ENCODE measurements at places on chromosomes 11 and 22.

GRCh38 chr11:64150051-64150450, 15.9 kb downstream of the MACROD1 start:
- DNase-seq = no peak

DNA sequence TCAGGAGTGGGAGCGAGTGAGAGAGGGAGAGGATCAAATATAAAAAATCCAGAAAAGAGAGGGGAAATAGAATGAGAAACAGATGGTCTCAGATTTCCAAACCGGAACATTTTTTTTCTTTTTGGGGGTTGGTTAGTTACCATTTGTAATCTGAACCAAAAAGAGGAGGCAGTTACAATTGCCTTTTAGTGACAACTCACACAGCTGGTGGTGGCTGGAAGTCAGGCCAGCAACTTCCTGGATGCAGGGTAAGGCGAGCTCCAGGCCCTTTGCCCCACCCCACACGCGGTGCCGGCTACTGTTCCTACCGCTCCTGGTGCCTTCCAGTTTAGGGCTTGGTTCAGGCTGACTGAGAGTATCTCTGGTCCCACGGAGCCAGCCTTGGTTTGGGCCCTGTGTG, 21.0 kb upstream of the UBASH3B start:
- DNase-seq = no peak

GRCh38 chr22:17213976-17214375, 5.3 kb downstream of the ADA2 start:
- no peak for DNase-seq

DNA sequence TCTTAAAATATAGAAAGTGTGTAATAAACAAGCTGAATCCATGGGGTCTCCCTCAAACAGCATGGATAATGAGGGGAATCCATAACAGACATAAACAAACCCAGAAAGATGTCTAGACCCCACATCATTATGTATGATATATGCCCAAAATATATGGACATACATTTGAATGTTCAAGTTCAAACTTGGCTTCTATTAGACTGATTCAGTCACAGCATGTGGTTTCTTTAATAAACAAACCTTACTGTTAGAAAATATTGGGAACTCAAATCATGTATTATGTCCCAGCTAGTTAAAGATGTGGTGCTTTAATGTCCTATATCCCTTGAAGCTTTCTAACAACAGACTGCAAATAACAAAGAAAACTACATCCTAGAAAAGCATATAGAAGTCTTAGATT, 228.6 kb downstream of the SOX6 start:
- DNase-seq = no peak

DNA sequence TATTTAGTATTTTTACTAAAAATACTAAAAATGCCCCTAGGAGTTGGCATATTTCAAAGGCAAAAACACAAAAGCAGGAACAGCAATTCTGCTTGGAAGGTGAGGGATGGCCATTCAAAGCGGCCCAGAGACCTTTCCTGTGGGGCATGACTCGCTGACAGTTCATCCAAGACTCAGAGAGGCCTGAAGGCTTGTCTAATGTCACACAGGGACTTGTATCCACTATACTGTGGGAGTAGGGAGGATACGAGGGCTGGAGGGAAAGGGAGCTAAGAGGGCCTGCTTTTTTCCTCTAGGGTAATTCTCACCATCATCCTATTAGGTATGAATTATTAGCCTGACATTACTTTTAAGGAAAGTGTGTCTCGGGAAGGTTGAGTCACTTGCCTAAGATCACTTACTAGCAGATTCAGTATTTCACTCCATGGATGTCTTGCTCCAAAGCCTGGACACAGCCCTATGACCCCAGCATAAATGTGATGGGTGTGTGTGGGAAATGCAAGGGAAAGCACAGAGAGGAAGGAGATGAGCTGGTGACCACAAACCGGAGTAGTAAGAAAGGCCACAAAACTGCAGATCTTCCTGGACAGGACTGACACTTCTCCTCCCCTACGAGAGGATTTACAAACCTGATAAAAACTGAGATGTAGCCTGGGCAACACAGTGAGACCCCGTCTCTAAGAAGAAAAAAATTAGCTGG, 16.7 kb upstream of the UCP3 start:
- DNase-seq = no peak

DNA sequence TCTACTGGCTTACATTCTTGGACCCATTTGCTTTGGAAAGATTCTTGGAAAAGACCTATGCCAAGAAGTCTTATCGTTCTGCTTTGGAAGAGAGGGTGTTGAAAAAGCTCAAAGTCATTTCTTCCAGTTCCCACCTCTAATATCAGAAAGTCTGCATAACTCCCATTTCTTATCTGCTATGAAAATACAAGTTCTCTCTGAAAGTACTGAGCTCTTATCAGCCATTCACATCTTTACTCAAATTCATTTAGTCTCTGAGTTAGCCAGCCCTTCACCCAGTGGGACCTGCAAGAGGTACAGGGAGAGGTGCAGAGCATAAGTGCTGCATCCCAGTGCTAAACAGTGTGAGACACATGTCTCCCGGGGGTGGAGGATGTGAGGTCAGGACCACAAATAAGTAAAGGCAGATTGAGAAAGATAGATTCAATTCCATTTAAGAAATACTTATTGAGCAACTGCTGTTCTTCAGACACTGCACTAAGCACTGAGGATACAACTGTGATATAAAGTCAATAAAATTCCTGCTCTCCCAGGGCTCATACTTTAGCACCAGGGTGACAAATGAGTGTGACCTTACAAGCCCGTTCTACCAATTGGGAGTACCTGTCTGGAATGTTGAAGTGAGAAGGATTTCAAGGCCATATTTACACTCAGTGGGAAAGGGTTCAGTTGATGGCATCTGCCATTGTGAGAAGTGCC, 76.7 kb downstream of the PISD start:
- no peak for DNase-seq

- no peak for DNase-seq
Observed at GRCh38 chr22:36443198-36443770, 38.2 kb downstream of the TXN2 start.

- no peak for DNase-seq
Observed at GRCh38 chr11:78085972-78086371, 6.3 kb upstream of the NDUFC2 start.

- DNase-seq = no peak
Observed at GRCh38 chr11:111589886-111590499, 12.3 kb upstream of the SIK2 start.

DNA sequence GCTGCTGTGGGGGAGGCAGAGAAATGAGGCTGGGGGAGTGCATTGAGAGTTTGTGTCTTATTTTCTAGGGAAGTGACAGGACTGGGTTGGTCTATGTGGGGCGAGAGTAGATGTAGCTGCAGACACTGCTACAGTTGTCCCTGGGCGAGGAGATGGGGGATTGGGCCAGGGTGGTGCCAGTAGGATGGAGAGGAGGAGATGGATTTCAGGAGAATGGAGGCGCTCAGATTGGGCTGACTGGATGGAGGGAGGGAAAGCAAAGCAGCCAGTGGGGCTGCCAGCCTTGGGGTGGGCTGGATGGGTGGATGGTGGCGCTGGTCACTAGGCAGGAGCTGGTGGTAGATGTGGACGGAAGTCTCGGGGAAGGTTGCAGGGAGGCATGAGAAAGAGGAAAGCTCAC, 9.3 kb downstream of the OMP start:
- no peak for DNase-seq

DNA sequence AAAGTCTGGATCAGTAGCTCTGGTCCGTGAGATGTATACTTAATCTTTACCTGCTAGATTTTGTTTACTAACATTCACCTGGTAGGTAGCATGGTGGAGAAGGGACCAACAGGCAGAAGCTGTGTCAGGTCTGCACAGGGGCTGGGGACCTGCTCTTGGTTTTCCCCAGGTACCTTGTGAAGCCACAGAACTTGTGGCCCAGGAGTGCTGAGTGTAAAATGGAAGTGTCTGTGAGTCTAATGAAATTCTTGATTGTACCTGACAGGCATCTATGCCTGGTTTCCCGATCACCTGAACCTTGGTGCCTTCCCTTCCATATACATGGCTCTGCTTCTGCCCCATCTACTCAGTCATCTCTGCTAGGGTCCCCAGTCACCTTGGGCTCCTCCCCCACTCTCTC, 94.3 kb downstream of the CWC15 start:
- no peak for DNase-seq

DNA sequence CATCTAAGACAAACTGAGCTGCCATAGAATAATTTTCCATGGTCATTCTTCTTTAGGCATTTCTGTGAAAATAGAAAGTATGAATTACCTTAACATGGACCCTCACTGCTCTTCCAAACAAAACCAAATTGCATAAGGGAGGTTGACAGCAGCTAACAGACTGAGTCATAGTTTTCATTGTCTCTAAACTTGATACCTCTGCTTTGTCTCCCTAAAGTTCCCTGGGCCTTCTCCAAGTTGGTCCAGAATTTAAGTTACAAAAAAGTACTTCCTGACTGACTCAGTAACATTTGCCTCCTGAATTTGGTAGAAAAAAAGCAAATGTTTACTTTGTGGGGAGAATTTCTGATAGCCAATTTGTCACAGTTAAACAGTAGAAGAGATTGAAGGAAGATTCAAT, 3.0 kb downstream of the OR8D1 start:
- no peak for DNase-seq

DNA sequence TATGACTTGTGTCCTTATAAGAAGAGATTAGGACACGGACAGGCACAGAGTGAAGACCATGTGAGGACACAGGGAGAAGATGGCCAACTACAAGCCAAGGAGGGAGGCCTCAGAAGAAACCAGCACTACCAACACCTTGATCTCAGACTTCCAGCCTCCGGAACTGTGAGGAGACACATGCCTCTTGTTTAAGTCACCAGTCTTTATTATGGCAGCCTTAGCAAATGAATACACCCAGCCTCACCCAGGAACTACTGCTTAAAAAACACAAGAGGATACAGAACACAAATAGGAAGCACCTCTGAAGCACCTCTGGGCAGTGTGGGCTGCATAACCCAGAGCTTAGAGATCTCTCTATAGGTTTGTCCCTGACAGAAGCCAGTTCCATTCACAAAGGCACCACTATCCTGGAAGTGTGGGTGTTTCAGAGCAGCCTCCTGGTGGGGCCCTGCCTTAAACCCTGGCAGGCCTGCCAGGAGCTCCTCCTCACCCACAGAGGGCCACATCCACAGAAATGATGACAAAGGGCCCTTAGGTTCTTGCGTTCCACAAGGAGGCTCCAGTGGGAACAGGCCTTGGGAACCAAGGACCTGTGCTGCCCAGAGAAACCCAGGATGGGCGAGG, 58.8 kb downstream of the CHRDL2 start:
- no peak for DNase-seq

DNA sequence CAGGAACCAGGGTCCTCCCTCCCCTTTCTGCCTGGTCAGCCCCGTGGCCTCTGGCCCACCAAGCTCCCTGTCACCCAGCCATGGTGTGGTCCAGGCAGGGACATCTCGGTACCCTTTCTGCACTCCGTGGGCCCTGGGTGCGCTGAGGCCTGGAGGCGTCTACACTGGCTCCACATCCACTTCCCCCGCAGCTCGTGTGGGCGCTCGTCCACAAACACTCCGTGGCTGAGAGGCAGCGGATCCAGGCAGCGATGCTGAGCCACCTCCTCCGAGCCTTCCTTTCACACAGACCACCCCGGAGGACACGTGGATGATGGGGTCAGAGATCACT, 16.1 kb downstream of the RNH1 start:
- no peak for DNase-seq

All from iPS DF 6.9 (cell line).